Sciatic nerve (tissue), 2 donors: ENCODE measurements at places on chromosomes 7 and 10. TPM values are rescaled to one million over a fixed set of nuclear protein-coding genes. Genes with fewer than 3 reads are reported as not detected.

The ANXA8 gene
- 2.5 TPM for total RNA-seq

GRCh38 chr7:141242568-141242967 is 168.7 kb downstream of the TMEM178B start:
- no peak for DNase-seq

GRCh38 chr10:11742779-11743298 is 657 bp downstream of the ECHDC3 start:
- no peak for DNase-seq

The TMEM72 gene
- total RNA-seq, result not detected

GRCh38 chr7:13897819-13898218 is 91.6 kb downstream of the ETV1 start:
- DNase-seq, result no peak

GRCh38 chr10:83982812-83983211 is 156.5 kb upstream of the GHITM start:
- DNase-seq, result no peak

- DNase-seq, result no peak
These were observed 11.4 kb upstream of the NACAD start for GRCh38 chr7:45099891-45100760.
